ENCODE measurements at places on chromosomes 3 and 15.

- H3K36me3 ChIP-seq, result no peaks in the 10 kb centered on the region
- DNase-seq, result no peak
- H3K4me1 ChIP-seq, result no peaks in the 10 kb centered on the region
- H3K4me3 ChIP-seq, result no peak overlapping the region
Measured at GRCh38 chr3:59426821-59427565, 377.2 kb upstream of the CFAP20DC start.

- no peaks in the 10 kb centered on the region for H3K4me1 ChIP-seq
- H3K27ac ChIP-seq, result no peak overlapping the region
- H3K27me3 ChIP-seq, result no peaks in the 10 kb centered on the region
- H3K4me3 ChIP-seq, result no peak overlapping the region
- DNase-seq, result no peak
Measured at GRCh38 chr3:183966361-183966791, 51.3 kb downstream of the ABCC5 start.

- peak overlapping the region; percentile 57 for H3K4me3 ChIP-seq
- no peaks in the 10 kb centered on the region for H3K27me3 ChIP-seq
- H3K4me1 ChIP-seq, result peaks cover 21% of the 10 kb centered on the region
- H3K27ac ChIP-seq, result peak overlapping the region; percentile 92
Measured at GRCh38 chr3:38454178-38454883, 641 bp downstream of the ACVR2B start.

DNA sequence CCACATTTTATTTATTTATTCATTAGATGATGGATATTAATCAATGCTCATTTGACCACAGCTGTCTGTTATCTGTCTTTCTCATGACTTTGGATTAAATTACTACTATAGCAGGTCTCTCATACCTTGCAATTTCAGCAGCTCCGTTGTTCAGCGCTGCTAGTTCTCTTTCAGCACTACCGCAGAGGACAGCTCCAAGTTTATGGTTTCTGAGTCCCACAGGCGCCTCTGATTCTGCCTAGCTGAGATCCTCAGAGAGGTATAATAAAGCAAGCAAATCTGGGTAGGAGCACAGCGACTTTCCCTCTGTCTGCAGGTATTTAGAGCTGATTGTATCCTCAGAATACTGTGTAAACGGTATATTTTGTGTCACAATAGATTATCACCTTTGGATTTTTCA, 204.9 kb downstream of the CNTN4 start:
- H3K27ac ChIP-seq, result no peak overlapping the region
- no peak for DNase-seq
- H3K36me3 ChIP-seq, result no peaks in the 10 kb centered on the region

GRCh38 chr3:138547342-138547975, 46.6 kb downstream of the CEP70 start:
- no peak overlapping the region for H3K27ac ChIP-seq
- no peak overlapping the region for H3K4me3 ChIP-seq
- DNase-seq, result no peak
- H3K27me3 ChIP-seq, result no peaks in the 10 kb centered on the region

GRCh38 chr3:189602471-189602870, 28.7 kb upstream of the TP63 start:
- no peak overlapping the region for H3K27ac ChIP-seq
- no peaks in the 10 kb centered on the region for H3K36me3 ChIP-seq
- no peaks in the 10 kb centered on the region for H3K4me1 ChIP-seq

Measured in pancreas (tissue), 10 donors.